AML-193 (cell line): ENCODE measurements at places on chromosomes 2 and 18.

GRCh38 chr2:119841550-119841949 is 81.8 kb downstream of the PTPN4 start:
- DNase-seq, result no peak

GRCh38 chr2:127255146-127255545 is 35.0 kb upstream of the CYP27C1 start:
- no peak for DNase-seq

GRCh38 chr2:238512247-238512867 is 85.6 kb downstream of the ASB1 start:
- DNase-seq, result no peak

- DNase-seq, result no peak
Observed at GRCh38 chr18:22558945-22559385, 141.2 kb upstream of the CTAGE1 start.

GRCh38 chr2:169486487-169486886 is 7.2 kb downstream of the BBS5 start:
- no peak for DNase-seq

DNA sequence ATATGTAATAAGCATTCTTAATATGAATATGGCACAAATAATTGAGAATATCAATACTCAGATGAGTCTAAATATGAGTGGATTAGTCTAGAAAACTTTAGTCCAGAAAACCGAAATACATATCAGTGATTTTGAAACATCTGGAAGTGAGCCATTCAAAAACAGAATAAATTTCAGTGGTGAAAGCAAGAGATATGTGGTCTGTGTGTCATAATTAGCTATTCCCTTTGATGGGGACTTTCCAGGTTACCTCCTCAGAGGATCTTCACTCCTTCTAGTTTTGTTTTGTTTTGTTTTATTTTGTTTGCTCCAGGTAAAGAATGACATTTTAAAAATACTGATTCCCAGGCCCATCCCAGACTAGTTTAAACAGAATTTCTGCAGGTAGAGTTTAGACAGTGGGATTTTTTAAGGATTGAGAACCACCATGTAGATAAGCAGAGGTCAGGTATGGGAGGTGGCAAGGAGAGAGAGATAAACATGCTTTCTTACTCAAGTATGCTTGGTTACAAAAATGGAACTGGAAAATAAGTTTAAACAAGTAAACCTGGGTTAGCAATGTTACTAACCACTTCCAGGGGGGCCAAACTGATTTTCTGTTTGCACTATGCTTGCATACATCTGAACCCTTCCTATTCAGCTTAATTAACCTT is 70.7 kb downstream of the NABP1 start:
- no peak for DNase-seq

DNA sequence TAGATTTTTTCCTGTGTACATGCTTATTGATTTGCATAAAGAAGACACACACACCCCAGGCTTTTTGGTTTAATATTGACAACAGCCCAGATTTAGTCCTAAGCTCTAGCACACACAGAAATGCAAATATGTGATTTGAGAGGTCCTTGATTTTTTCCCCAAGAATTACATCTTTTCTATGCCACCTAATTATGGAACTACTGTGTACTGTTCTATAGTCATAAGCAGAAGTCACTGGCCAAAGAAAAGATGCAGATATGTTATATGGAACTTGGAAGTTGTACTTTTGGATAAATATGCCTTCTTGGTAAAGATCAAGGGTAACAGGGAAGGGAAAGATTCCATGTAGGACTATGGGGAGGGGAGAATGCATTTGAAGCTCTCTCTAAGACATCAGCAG is 105.6 kb downstream of the SETBP1 start:
- no peak for DNase-seq

GRCh38 chr2:160063271-160063670 is 856 bp upstream of the PLA2R1 start:
- DNase-seq, result no peak

DNA sequence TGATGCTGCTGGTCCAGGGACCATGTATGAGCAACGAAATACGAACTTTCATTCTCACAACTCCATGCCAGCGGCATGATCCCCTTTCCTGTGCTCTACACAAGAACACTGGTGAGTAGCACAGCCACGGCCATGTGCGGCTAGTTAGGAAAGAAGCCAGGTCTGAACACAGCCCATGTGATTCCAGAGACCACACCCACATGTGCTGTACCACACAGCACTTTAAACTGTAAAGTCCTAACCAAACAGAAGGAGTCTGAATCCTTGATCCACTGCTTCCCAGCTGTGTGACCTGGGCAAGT is 33.0 kb upstream of the ACAA2 start:
- DNase-seq, result no peak

DNA sequence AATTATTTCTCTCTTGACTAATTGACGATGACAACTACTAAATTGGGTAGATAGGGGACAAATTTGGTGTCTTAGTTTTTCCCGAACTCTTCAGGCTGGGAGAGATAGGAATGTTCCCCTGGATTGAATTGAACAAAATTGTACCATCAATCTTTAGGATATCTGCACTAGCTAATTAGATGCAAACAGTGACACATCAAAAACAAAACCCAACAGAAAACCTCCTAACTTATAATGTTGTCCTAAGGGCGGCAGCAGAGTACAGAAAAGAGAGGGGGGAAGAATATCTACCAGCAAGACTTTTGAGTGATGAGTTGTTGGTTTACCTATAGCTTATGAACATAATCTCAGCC is 342.9 kb downstream of the INSIG2 start:
- DNase-seq, result no peak

GRCh38 chr2:206095536-206096332 is 9.8 kb upstream of the INO80D start:
- peak; percentile 73 for DNase-seq

GRCh38 chr2:198311020-198311419 is 506.6 kb downstream of the PLCL1 start:
- no peak for DNase-seq

GRCh38 chr18:67977067-67977616 is 460.6 kb upstream of the DSEL start:
- no peak for DNase-seq

GRCh38 chr18:55199291-55199963 is 240.2 kb upstream of the CCDC68 start:
- DNase-seq, result no peak

GRCh38 chr2:118048401-118048800 is 34.5 kb upstream of the CCDC93 start:
- no peak for DNase-seq

DNA sequence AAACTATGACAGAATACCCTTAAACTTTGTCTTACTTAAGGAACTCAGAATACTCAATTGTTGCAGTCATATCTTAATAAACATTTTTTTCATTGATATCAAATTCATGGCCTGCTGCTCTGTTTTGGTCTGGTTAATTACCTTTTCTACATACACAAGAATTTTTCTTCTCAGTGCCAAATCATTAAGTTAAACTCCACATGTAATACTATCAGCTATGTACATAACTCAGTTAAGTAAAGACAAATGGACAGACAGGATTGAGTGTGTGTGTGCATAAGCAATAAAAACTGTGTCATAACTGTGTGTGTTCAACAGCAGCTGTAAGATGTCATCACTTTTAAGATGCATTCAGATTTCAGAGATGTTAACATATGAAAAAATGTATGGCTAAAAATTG is 34.4 kb downstream of the VRK2 start:
- no peak for DNase-seq

DNA sequence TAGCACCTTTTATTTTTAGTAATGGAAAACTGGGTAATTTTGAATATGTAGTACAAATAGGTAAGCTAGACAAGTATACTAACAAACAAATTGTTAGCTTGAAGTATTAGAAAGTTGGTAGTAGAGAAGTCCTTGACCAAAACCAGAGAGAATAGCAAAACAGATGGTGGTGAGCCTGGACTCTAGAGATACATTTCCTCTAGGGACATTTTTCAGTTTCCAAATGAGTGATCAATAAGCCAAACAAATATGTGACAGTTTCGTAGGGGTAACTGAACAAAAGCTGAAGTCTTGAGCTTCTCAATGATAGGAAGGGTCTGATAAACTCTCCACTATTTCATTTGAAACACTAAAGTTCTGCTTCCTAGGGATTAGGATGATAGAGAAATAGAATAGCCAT is 692.0 kb upstream of the FAM98A start:
- DNase-seq, result no peak

DNA sequence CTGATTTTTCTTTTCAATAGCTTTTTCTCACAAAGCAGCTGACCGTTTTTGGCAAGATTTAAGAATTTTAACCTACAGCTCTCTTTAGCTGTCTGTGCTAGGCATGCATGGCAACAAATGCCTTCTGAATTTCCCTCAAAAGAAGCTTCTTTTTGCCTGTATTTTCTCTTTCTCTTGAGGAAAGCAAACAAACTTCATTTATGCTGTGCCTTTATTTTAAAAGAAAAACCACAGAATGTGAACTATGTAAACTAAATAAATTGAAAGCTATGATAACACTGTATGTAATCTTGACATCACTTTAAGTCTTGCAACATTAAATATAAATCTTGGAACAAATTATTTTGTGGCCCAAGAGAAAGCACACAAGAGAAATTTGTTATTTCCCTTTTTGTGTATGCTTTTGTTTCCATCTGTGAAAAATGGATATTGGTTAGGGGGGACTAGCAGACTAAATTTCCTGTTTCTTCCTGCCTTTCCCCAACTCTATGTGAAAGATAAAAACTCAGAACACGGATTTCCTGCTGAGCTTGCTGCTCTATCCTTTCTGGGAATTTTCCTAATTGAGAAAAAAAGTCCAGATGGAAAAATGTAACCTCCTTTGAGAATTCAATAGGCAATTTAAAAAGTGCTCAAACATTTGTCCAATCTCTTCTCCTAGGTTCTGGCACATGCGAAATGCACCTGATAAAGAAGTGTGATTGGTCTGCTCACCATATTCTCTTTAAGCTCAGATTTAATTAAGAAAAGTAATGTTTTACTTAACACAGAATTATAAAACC is 20.9 kb upstream of the TFPI start:
- DNase-seq, result no peak

DNA sequence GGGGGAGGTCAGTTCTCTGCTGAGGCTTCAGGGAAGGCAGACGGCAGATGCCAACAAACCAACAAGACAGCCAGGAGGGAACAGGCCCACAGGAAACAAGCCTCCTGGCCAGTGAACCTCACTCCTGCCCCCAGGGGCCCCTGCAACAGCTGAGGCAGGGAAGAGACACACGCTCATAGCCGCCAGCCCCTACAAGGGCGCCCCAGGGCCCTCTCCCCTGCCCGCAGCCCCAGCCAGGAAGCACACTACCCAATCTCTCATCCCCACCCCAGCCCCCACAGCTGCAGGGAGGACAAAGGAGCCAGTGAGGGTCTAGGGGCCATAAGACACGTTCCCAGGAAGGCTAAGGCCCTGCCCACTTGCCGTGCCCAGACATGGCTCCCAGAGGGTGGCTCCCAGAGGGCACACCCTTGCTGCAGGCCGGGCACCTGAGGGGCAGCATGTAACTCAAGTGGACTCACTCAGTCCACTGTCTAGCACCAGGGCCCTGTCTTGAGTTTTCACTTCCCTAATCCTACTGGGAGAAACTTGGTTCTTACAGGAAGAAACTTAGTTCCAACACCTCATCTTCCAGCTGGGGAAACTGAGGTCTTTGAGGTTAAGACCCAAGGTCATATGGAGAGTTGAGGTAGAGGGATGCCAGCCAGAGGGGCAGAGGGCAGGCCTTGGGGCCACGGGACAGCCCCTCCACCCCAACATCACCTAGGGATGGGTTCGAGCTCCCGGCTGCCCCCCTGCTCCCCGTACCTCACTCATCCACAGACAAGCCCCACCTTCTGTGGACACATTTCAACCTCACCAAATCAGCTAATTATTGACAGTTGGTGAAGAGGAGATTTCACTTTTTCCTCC is 37.3 kb downstream of the EMX1 start:
- DNase-seq, result no peak

- no peak for DNase-seq
Observed at GRCh38 chr2:106147159-106147558, 46.9 kb downstream of the UXS1 start.

- no peak for DNase-seq
Observed at GRCh38 chr2:240511351-240512108, 46.3 kb downstream of the ANKMY1 start.

DNA sequence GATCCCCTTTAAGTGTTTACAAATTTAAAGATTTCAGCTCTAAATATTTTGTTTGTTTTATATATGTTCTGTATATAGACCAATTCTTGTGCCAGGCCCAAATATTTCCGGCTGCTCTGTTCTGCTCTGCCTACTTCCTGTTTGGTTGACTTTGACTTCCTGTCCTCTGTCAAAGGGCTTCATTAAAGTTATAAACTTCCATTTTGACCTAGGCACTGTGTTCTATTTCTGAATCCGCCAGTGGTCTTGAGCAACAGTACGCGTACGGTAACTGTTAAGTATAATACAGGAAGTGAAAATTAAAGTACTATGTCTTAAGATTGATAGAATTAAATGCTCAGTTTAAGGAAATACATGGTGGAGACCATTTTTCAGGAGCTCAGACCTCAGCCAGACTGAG is 13.5 kb upstream of the REL start:
- peak; percentile 96 for DNase-seq

DNA sequence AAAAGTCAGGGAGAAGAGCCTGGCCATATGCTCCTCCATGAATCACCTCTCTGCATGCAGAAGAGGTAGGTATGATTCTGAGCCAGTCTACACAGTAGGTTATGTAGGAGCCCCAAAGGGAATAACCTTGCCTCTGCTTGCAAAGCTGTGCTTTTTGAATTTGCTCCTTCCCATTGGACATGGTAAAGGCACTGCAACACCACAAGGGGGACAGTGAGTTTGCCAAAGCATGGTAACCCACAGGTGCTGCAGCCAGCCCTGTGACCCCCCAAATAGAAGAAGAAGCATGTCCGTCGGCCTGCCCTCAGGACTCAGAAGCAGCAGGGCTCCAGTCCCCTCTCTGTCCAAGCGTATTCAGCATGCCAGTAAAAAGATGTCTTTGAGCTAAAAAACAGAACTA is 51.0 kb upstream of the BCL2L11 start:
- DNase-seq, result no peak

DNA sequence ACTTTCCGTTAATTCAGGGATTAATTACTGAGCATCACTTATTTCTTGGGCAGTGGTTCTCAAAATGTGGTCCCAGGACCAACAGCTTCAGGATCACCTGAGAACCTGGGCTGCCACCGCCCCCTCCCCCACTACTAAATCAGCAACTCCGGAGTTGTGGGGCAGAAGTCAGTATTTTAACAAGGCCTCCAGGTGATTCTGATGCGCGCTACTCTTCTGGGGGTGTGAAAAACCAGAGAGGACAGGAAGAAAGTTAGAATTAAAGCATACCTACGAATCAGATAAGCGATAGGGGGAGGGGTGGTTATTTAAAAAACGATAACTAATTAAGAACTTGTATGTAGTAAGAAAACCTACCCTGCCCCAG is 319 bp downstream of the ZSCAN30 start:
- no peak for DNase-seq

DNA sequence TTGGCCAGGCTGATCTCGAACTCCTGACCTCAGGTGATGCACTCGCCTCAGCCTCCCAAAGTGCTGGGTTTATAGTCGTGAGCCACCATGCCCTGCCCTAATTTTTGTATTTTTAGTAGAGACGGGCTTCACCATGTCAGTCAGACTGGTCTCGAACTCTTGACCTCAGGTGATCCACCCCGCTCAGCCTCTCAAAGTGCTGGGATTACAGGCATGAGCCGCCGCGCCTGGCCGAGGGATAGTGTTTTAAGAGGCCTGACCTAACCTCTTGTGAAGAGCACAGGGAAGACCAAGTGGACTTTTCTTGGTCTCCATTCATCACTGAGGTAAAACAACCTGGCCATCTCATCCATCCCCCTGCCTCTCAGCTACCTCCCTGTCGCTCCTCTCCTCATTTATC is 29.7 kb downstream of the SIX2 start:
- no peak for DNase-seq

- DNase-seq, result no peak
Observed at GRCh38 chr2:151498178-151498577, 88.5 kb downstream of the RIF1 start.
